HT-29 (cell line): ENCODE measurements at places on chromosomes 7 and 10. TPM values are rescaled to one million over a fixed set of nuclear protein-coding genes. Genes with fewer than 3 reads are reported as not detected.

CFAP58 gene
- 0.03 TPM in 1 of 2 replicates, not detected in the other for total RNA-seq

CALHM1 gene
- not detected in 2 replicates for total RNA-seq

AVPI1 gene
- total RNA-seq = 31.9 and 35.5 TPM in 2 replicates

AGR3 gene
- 6.2 and 17.9 TPM in 2 replicates for total RNA-seq

PNLIP gene
- total RNA-seq = not detected in 2 replicates

PIP gene
- not detected in 2 replicates for total RNA-seq

CH25H gene
- not detected in 2 replicates for total RNA-seq

IL2RA gene
- not detected in 2 replicates for total RNA-seq

EGR2 gene
- 3.7 and 5.6 TPM in 2 replicates for total RNA-seq

TBL2 gene
- total RNA-seq = 73.1 and 94.4 TPM in 2 replicates

GRCh38 chr7:132109769-132110168, 466.5 kb downstream of the PLXNA4 start:
- no peak for DNase-seq

- DNase-seq = no peak
Measured at GRCh38 chr7:36923185-36923584, 198.9 kb upstream of the AOAH start.

- no peak for DNase-seq
Measured at GRCh38 chr7:150443793-150444540, 6.5 kb upstream of the GIMAP8 start.

- no peak for DNase-seq
Measured at GRCh38 chr7:158345731-158346130, 241.9 kb downstream of the PTPRN2 start.

GRCh38 chr10:124476043-124476725, 14.6 kb downstream of the LHPP start:
- peak; percentile 46 for DNase-seq

- peak; percentile 54 for DNase-seq
Measured at GRCh38 chr7:38411404-38411803, 138.0 kb upstream of the TARP start.

- no peak for DNase-seq
Measured at GRCh38 chr7:92485974-92486373, 8.2 kb upstream of the ERVW-1 start.

- peak; percentile 92 for DNase-seq
Measured at GRCh38 chr10:18659819-18660535, 746 bp downstream of the ARL5B start.

DNA sequence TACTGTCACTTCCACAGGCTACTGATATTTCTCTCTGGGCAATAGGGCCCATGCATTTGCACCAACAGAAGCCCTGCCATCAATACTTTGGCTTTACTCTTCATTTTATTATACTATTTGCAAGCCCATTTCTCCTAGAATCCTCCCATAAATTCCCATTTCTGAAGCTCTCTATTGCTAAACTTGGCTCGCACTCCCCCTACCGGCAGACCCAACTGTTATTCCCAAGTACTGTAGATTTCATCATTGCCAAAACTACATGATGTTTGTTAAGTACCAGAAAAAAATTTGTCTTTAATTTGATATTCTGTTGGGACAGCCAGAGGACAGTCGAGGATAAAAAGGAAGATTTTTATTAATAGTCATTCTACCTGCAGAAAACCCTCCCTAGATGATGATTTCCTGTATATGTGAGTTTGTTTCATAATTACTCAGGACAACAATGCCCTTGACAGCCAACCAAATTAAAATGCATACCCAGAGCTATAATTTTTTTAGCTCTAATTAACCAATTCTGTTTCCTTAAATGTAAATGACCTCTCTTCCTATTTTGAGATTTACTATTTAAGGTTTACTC, 298.6 kb downstream of the REEP3 start:
- peak; percentile 77 for DNase-seq

DNA sequence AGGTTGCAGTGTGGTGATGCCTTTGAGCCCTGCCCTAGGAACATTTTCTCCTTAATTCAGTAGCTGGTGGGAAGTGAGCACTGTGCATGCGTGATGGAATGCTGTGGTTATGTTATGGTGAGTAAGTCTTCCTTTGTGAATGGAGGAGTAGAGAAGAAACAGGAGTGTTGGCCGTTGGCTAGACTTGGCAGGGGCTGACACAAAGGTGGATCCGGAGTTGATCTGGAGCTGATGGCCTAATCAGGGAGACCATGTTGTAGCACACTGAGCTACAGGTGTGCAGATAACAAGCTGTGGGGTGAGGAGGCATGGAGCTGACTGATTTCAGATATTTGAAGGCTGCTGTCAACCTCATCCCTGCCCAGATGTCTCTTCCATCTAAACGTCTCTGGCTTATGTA, 122.3 kb downstream of the CNNM2 start:
- DNase-seq = no peak

DNA sequence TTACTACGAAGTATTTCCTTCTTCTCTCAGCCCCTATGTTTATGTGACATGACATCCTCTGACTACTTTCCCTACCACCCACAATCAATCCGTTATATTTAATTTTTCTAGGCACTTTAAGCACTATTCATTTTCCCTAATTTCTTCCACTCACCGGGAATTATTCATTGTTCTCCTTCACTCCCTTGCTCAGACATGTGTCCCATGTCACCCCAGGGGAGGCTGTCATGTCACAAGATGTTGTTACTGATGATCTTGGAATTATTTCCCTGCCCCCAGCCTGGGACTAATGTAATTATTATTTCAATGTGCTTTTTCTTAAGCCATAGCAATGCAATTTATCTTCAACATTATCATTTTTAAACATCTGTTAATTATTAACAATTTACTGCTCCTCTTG, 317.2 kb downstream of the PHF14 start:
- DNase-seq = no peak

GRCh38 chr7:142669074-142669654, 80.1 kb upstream of the PRSS1 start:
- DNase-seq = peak; percentile 38

GRCh38 chr7:83201355-83201754, 38.7 kb upstream of the PCLO start:
- DNase-seq = no peak

DNA sequence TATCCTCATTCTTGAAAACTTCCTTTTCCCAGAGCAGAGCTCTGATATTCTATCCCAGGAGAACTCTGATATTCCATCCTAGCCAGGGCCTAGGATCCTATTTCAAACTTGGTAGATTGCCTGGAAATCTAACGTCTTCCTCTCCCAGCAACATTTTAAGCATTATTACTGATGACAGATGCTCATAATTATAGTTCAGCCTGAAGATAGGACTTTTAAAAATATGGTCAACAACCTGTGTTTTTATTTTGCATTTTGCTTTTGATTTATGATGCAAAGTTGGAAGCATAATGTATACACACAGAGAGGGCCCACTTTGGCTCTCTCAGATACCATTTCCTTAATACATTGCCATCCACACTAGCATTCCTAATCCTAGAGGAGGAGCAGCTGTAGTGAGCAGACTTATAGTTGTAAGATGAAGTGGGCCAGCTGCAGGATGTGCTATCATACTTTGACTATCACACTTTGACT, 457.4 kb upstream of the TPK1 start:
- no peak for DNase-seq

- no peak for DNase-seq
Measured at GRCh38 chr10:28686835-28687682, 9.7 kb downstream of the BAMBI start.

- peak; percentile 88 for DNase-seq
Measured at GRCh38 chr7:92698237-92698841, 108.1 kb upstream of the FAM133B start.
